SK-MEL-5 (cell line): ENCODE measurements at places on chromosomes 5 and 9. TPM values are rescaled to one million over a fixed set of nuclear protein-coding genes. Genes with fewer than 3 reads are reported as not detected.

GRCh38 chr5:16922430-16922829, 13.7 kb downstream of the MYO10 start:
- no peak for DNase-seq

Gene SEMA6A
- total RNA-seq, result 37.6 and 39.0 TPM in 2 replicates

Gene GNAQ
- 27.1 and 29.8 TPM in 2 replicates for total RNA-seq

DNA sequence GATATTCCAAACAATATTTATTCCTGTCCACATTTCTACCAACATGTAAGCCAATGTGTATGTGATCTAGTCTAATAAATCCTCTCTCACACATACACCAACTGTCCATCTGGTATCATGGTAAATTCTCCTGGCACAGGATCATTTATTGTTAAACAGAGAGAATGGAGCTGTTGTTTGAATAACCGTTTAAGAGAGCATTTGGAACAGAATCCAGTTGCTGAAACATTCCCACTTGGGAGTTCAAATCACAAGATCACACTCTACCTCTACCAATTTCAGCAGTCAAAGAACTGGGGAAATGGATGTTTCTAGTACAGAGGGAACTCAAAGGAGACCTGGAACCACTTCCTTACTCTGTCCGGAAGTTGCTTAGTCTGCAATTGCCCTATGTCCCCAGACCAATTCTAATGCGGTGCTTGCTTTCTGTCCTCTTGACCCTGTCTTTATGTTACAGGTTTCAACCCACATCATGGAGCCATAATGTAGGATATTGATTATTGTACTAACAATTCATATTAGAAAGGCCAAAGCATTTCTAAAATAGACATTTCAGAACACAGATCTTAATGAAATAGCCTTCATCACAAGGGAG, 488.4 kb downstream of the SEMA5A start:
- peak; percentile 93 for DNase-seq
